Bronchial smooth muscle cell (primary cell): ENCODE measurements at places on chromosomes 3 and 15. TPM values are rescaled to one million over a fixed set of nuclear protein-coding genes. Genes with fewer than 3 reads are reported as not detected.

The ZNF662 gene
- 1.3 and 2.0 TPM in 2 replicates for total RNA-seq

The CMTM8 gene
- total RNA-seq = 0.09 and 0.32 TPM in 2 replicates

The EFHB gene
- total RNA-seq = 0.16 TPM in 1 of 2 replicates, not detected in the other

The GASK1A gene
- total RNA-seq = 0.26 and 3.3 TPM in 2 replicates

The RAB6B gene
- 0.16 and 0.52 TPM in 2 replicates for total RNA-seq

The LCTL gene
- total RNA-seq = 1.0 and 6.0 TPM in 2 replicates

The TMEM41A gene
- 5.5 and 6.0 TPM in 2 replicates for total RNA-seq

The HERC2 gene
- total RNA-seq = 34.5 and 39.7 TPM in 2 replicates

The TIMP4 gene
- total RNA-seq = 12.0 and 17.2 TPM in 2 replicates

The C15orf62 gene
- under 0.01 TPM in 1 of 2 replicates, not detected in the other for total RNA-seq

The MUSTN1 gene
- not detected in 2 replicates for total RNA-seq

The ERICH6 gene
- under 0.01 and 0.17 TPM in 2 replicates for total RNA-seq

The CHSY1 gene
- 16.2 and 18.5 TPM in 2 replicates for total RNA-seq

The FES gene
- total RNA-seq = 30.7 and 52.2 TPM in 2 replicates

The WDR93 gene
- 0.09 and 0.16 TPM in 2 replicates for total RNA-seq

The MYRIP gene
- 0.09 and 0.16 TPM in 2 replicates for total RNA-seq

The GATM gene
- 0.16 and 0.17 TPM in 2 replicates for total RNA-seq
